Calu3 (cell line): ENCODE measurements at places on chromosomes 13 and 19. TPM values are rescaled to one million over a fixed set of nuclear protein-coding genes. Genes with fewer than 3 reads are reported as not detected.

Gene TEX26
- not detected in 2 replicates for total RNA-seq

Gene ZNF723
- total RNA-seq: not detected in 2 replicates

Gene TEX101
- not detected in 2 replicates for total RNA-seq

Gene USHBP1
- 0.10 and 0.26 TPM in 2 replicates for total RNA-seq

Gene KL
- 0.52 and 0.83 TPM in 2 replicates for total RNA-seq

Gene AKAP11
- total RNA-seq: 14.2 and 14.4 TPM in 2 replicates

Gene RNU6-9
- not detected in 2 replicates for total RNA-seq

Gene KCNK6
- total RNA-seq: 3.6 and 4.2 TPM in 2 replicates

Gene SIGLEC8
- total RNA-seq: not detected in 2 replicates

Gene BEST2
- not detected in 2 replicates for total RNA-seq

Gene CLDN10
- total RNA-seq: 46.8 and 55.0 TPM in 2 replicates

Gene ZNF571
- 4.3 and 7.3 TPM in 2 replicates for total RNA-seq

Gene MIER2
- 22.8 and 28.4 TPM in 2 replicates for total RNA-seq

Gene GRIN2D
- total RNA-seq: 0.15 TPM in 1 of 2 replicates, not detected in the other

Gene ZNF181
- total RNA-seq: 5.7 and 7.0 TPM in 2 replicates

Gene CRLF1
- total RNA-seq: 1.1 TPM in 1 of 2 replicates, not detected in the other

Gene ZNF486
- total RNA-seq: 0.91 TPM in 1 of 2 replicates, not detected in the other

Gene RGL3
- 83.1 and 84.1 TPM in 2 replicates for total RNA-seq

Gene PCDH8
- not detected in 2 replicates for total RNA-seq

Gene CAPNS1
- total RNA-seq: 823 and 894 TPM in 2 replicates

Gene ATP1A3
- 1.1 and 1.7 TPM in 2 replicates for total RNA-seq

Gene RFPL4A
- not detected in 2 replicates for total RNA-seq

Gene CYP2F1
- not detected in 2 replicates for total RNA-seq

Gene FCHO1
- 0.61 and 1.3 TPM in 2 replicates for total RNA-seq

Gene OR10H1
- total RNA-seq: 4.4 and 4.9 TPM in 2 replicates

Gene ZNF442
- total RNA-seq: 1.3 and 1.4 TPM in 2 replicates

Gene ANGPTL8
- total RNA-seq: not detected in 2 replicates

Gene ZNF561
- total RNA-seq: 26.0 and 27.3 TPM in 2 replicates

Gene PABPC3
- total RNA-seq: 0.15 and 0.28 TPM in 2 replicates

Gene ZNF729
- not detected in 2 replicates for total RNA-seq

Gene SEMA6B
- total RNA-seq: 0.21 and 0.34 TPM in 2 replicates

Gene ZNF799
- total RNA-seq: 5.1 and 7.4 TPM in 2 replicates

Gene LGALS7B
- total RNA-seq: 3.2 and 4.8 TPM in 2 replicates

Gene SHD
- not detected in 2 replicates for total RNA-seq

Gene TUBA3C
- not detected in 2 replicates for total RNA-seq

Gene IGFLR1
- 9.2 and 9.9 TPM in 2 replicates for total RNA-seq

Gene POU2F2
- 3.9 and 4.6 TPM in 2 replicates for total RNA-seq

Gene CCNA1
- total RNA-seq: not detected in 2 replicates

Gene NANOS3
- total RNA-seq: 1.2 TPM in 1 of 2 replicates, not detected in the other

Gene XAB2
- total RNA-seq: 33.0 and 36.5 TPM in 2 replicates

Gene CD70
- 0.68 TPM in 1 of 2 replicates, not detected in the other for total RNA-seq

Gene IER2
- 96.3 and 108 TPM in 2 replicates for total RNA-seq

Gene CILP2
- 1.3 and 1.7 TPM in 2 replicates for total RNA-seq

Gene DOCK9
- 21.1 and 26.2 TPM in 2 replicates for total RNA-seq

Gene ZNF221
- total RNA-seq: 6.3 and 8.3 TPM in 2 replicates

Gene KRI1
- 29.6 and 30.8 TPM in 2 replicates for total RNA-seq

Gene PGLYRP2
- total RNA-seq: not detected in 2 replicates

Gene ZNF99
- total RNA-seq: not detected in 2 replicates

Gene ADGRE1
- not detected in 2 replicates for total RNA-seq

Gene HAUS5
- 35.3 and 38.0 TPM in 2 replicates for total RNA-seq

Gene LIM2
- total RNA-seq: not detected in 2 replicates

Gene ZNF69
- 9.4 and 10.3 TPM in 2 replicates for total RNA-seq

Gene FFAR1
- not detected in 2 replicates for total RNA-seq

Gene RASAL3
- not detected in 2 replicates for total RNA-seq

Gene SLC17A7
- not detected in 2 replicates for total RNA-seq

Gene CCDC194
- total RNA-seq: not detected in 2 replicates

Gene SLC25A23
- total RNA-seq: 67.6 and 78.7 TPM in 2 replicates

Gene CXCL17
- total RNA-seq: 3.8 and 4.0 TPM in 2 replicates

Gene TGFBR3L
- 0.94 and 1.6 TPM in 2 replicates for total RNA-seq
